Fibroblast of villous mesenchyme (primary cell): ENCODE measurements at places on chromosomes 1 and 21.
A peak's percentile ranks its signal among the peaks of the same experiment; 100 is the strongest.

DNA sequence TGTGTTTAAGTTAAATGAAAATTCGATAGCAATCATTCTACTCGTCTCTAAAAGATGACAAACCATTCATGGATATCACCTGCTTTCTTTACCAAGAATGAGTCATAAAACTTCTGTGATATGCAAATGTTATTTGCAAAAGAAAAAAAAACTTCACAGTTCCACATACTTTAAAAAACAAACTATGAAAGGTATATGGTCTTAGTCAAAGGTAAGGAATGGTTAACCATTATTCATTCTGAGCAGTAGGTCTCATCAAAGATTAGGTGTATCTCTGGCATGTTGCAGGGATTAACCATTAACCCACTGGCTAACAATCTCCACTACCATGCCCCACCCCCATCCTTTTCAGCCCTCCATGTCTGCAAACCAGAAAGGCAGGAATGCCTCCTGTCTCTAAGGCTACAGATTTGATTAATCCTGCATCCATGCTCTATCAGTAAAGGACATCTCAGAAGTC, 44.4 kb downstream of the PTPN14 start:
- DNase-seq = no peak

DNA sequence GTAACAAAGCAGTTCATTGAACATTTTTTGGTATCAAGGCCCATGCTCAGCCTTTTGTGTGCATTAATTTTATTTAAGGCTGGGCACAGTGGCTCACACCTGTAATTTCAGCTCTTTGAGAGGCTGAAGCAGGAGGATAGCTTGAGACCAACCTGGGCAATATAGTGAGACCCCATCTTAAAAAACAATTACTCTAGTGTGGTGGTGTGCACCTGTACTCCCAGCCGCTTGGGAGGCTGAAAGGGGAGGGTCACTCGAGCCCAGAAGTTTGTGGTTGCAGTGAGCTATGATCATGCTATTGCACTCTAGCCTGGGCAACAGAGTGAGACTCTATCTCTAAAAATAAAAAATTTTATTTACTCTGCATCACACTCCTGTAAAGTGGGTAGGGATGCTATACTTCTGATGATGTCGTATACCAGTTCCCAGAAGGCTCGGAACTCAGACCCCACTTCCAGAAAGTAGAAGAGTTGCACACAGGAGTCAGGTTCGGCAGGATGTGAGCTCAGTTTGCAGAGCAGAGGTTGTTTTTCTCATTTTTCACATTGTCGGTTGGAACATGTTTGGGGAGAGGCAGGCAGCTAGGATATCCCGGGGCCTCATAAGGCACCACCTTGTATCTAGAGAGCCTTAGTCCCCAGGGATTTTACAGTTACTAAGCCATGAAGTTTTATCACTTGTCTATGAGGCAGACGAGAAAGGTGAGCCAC, 144.6 kb downstream of the GALNT2 start:
- DNase-seq = no peak

GRCh38 chr1:47417170-47418044, 1.3 kb downstream of the FOXE3 start:
- no peak for DNase-seq

DNA sequence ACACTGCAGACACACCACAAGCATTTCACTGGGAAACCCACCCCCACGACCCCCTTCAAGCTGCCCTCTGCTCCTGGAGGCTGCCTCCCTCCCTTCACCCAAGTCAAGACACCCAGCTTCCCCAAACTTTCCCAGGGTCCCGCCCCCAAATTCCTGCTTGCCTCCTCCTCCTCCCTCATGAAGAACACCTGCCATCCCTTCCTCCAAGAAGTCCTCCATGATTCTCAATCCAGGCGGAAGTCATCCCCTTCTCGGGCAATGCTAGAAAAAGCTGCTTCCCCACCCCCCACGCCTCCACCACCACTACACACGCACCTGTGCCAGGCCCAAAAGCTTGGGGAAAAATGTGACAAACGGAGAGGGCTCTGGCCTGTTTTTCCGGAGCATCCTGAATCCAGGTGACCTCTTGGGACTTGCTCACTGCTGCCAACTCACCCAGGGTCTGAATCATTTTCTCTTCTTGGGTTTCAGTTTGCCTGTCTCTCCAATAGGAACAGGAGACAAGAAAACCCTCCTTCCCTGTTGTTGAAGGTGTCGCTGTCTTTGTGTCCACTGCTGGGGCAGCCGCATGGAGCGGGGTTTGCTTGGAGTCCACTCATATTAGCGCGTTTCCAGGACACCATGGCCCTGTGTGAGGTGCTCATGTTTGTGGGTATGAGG, 101.0 kb upstream of the CASZ1 start:
- DNase-seq = no peak

- DNase-seq = no peak
Observed at GRCh38 chr1:216020743-216021345, 402.4 kb downstream of the USH2A start.

- peak; percentile 10 for DNase-seq
Observed at GRCh38 chr1:207084232-207084631, 4.4 kb upstream of the C4BPB start.

GRCh38 chr1:78101514-78101913, 55.7 kb downstream of the GIPC2 start:
- peak; percentile 93 for DNase-seq

DNA sequence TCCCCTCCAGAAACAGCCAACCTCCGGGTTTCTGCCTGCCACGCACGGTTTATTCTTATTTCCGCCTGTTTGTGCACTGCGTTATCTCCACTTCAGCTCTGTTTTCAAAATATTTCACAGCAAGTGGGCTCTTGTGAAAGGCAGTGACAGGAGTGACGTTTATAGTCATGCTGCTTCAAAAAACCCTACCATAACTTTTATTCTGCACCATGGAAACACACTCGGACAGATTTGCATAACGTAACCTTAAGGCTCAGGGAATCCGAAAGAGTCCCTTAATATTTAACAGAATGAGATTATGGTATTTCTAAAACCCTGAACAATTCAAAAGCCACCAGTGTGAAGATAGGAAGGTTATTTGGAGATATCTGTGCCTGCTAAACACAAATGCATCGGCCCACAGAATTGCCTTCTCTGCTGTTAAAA, 782 bp upstream of the SDE2 start:
- DNase-seq = peak; percentile 81

GRCh38 chr1:106534612-106535011, 521.9 kb upstream of the PRMT6 start:
- DNase-seq = no peak

DNA sequence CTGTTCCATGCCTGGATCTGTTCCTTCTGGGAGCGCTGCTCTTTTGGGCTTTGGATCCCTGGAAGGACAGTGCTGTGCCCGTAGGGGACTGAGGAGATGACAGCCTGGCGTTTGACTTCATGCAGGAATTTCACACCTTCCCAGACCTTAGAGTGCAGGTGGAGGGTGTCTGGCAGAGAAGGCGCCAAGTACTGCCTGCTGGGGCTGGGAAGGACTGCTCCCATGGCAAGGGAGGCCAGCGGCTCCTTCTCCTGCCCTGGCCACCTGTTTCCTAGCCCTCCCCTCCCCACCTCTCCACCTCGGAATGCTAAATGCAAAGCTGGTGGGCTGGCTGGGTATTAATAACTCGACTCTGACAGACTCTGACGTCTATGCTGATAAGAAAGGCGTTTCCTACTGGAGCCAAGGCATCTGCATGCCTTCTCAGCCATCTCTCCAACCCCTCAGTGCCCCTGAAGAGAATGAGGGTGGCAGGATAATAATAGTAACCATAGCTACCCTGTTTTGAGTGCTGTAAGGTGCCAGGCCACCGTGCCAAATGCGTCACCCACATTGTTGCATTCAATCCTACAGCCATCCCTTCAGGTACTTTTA, 17.5 kb upstream of the PDIK1L start:
- DNase-seq = no peak

- no peak for DNase-seq
Observed at GRCh38 chr1:189185097-189185496, 1292.6 kb downstream of the BRINP3 start.

DNA sequence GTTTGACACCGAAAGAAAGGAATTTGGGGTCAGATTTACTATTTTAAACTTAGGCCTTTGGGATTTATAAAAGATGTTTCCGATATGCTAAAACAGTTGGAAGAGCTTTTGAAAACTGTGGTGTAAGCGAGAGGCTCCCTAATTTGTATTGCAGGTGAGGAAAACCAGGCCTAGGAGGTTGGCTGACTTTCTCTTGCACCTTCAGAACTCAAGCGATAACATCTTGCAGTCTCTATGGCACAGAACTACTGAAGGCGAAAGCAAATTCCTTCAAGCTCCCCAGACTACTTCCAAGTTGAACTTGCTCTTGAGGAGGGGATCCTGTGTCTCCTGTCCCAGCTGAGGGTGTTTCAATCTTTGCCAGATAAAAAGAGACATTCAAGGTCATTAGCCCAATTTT, 685.7 kb downstream of the ADGRL2 start:
- DNase-seq = no peak

GRCh38 chr1:105373681-105374080, 1624.0 kb downstream of the AMY1C start:
- DNase-seq = no peak

DNA sequence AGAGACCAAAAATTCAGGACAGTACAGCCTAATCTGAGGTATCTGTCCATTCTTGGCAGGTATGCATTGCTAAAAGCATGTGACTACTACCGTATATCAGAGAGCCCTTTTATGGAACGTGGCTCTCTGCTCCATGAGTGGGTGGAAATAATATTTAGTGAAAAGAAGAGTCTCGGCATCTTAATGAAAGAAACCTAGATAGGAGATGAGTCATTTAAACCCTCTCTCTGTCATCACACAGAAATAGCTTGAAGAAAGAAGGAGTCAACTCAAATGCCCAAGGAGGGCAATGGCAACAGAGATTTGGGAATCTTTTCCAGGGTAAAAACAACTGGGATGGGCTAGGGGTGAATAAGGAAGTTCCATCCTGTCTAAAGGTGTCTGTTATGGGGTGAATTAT, 528.2 kb downstream of the SMYD3 start:
- DNase-seq = no peak

DNA sequence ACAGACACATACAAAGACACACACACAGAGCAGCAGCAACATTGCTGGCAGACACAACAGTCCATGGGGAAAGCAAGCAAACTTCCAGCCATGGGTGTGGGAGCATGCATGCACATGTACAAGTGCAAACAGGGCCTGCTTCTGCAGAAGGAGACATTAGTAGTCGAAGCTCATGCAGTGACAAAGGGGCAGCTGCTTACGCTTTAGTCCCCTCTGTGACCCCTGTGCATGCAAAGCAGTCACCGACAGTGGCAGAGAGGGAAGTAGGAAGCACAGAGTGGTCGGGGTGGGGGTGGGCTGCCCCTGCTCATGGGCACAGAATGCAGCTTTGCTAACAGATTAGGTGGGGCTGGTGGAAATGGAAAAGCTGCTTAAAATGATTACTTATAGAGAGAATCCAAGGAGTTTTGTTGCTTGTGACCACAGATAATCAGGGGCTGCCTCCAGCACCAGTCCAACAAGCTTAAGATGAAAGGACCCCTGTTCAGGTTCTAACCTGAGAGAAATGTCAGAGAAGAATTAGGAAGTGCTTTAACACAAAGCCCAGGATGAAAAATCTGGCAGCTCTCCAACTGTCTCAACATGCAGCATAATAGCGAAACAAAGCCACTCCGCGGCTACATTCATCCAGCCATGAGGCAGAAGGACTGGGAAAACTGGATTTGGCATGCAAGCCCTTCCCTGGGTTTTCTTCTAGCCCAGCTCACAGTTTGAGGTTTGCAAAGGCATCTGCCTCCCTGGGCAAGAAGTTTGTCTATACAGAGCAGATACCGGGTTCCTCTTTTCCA, 378.9 kb downstream of the KCNH1 start:
- no peak for DNase-seq

DNA sequence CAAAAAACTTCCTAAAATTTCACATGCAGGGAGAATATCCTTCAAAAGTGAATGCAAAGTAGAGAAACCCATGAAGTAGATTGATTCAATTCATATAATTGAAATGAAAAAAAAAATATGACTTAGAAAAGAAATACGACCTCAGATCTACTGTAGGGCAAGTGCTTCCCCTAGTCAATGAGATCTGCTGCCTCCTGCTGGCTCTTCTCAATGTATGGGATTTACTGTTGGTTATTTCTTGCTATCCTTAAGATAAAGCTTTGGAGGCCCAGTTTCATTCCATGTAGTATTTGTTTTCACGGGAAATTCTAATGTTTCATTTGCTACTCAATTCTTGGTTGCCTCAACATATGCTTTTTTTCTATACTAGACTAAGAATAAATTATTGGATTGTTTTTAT, 46.2 kb downstream of the ZNF648 start:
- no peak for DNase-seq

GRCh38 chr1:36516372-36517010, 33.8 kb upstream of the CSF3R start:
- peak; percentile 61 for DNase-seq

DNA sequence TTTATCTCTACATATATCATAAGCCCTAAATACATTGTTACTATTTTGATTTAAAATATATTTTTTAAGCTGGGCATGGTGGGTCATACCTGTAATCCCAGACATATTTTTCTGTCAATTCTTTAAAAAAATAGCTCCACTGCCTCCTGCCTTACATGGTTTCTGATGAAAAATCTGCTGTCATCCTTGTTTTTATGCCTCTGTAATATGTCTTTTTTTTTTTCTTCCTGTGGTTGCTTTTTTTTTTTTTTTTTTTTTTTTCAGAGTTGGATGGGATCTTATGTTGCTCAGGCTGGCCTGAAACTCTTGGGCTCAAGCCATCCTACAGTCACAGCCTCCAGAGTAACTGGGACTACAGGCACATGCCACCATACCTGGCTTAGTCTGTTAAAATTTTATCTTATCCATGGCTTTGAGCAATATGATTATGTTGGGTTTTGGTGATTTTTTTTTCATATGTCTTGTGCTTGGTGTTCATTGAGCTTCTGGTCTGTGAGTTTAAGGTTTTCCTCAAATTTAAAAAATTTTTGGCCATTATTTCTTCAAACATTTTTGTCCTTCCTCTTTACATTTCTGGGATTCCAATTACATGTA, 12.4 kb upstream of the EDARADD start:
- no peak for DNase-seq

DNA sequence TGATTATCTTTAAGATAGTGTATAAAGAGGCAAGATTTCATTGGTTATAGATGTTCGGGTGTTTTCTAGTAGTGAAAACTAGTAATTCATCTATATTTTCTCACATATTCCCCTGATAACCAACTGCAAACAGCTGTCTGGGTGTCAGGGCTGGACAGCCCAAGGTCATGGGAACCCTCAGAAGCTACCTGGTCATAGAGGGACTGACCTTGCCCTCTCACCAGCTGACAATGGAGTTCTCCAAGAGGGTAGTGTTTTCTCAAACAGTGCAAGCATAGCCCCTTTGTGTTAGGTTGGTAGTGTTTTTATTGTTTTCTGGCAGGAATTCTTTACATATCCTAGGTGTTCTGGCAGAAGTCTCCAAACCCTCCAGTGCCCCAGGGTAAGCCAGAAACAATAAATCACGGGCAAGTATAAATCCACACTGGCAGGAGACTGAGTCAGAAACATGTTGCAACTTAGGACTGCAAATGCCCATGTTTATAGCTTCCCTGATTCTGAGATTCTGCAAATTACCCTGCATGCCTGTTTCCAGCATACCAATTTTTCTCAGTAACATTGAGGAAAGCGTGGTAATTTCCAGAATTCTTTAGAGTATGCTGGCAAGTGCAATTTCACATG, 82.8 kb upstream of the ATP1A1 start:
- peak; percentile 84 for DNase-seq
